ENCODE measurements at places on chromosomes 5 and 9.

GRCh38 chr5:82413302-82414040 lies 135.3 kb upstream of the RPS23 start:
- DNase-seq, result no peak

DNA sequence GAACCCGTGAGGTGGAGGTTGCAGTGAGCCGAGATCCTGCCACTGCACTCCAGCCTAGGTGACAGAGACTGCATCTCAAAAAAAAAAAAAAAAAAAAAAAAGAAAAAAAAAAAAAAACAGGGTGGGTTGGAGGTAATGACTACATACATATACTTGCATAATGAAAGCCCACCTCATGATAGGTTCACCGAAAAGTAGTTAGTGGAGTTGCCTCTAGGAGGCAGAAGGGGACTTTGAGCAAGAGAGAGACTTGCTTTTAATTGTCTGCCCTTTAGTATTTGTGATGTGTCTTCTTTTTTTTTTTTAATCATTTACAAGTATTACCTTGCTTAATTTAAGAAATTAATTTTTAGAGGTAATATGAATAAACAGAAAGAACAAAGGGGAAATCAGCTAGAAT lies 99.8 kb downstream of the PPARGC1B start:
- DNase-seq, result no peak

- no peak for DNase-seq
These were observed 2.2 kb downstream of the AOPEP start for GRCh38 chr9:94728719-94729118.

DNA sequence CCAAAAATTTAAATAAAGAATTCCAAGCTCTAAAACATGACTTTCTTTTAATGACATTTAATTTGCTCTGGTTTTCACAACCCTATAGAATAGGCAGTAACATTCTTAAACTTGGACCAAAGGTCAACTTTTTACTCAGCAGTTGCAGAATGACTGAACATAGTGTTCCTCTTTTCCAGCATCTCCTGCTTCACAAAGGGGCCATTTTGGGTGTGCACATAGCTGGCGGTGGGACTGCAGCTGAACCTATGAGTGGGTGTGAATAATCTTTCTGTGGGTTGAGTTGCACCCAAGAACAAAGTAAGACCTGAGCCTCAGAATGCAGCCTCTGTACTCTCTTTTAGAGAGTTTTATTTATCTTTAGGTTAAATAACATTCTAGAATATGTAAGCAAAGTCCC lies 96.9 kb upstream of the HAPLN1 start:
- no peak for DNase-seq

DNA sequence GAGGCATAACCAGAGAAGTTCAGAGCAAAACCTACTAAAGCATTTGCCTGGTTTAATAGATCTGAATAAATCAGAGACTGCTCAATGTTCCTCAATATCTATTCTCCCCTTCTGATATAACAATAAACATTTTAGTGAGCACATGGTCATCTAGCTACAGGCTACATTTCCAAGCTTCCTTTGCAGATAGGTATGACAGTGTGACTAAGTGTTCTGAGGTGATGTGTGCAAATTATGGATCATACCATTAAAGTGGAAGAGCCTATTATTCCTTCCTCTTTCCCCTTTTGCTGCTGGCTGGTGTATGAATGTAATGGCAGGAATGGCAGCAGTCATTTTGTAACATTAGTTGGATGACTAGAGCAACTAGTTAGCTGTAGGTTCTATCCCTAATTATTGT lies 285.8 kb upstream of the RASA1 start:
- no peak for DNase-seq

- DNase-seq, result peak; percentile 7
These were observed 543 bp downstream of the MTMR12 start for GRCh38 chr5:32312197-32312594.

GRCh38 chr5:141703133-141703561 lies 21.1 kb upstream of the ARAP3 start:
- no peak for DNase-seq

GRCh38 chr5:135309391-135310327 lies 89.4 kb downstream of the MACROH2A1 start:
- DNase-seq, result no peak

DNA sequence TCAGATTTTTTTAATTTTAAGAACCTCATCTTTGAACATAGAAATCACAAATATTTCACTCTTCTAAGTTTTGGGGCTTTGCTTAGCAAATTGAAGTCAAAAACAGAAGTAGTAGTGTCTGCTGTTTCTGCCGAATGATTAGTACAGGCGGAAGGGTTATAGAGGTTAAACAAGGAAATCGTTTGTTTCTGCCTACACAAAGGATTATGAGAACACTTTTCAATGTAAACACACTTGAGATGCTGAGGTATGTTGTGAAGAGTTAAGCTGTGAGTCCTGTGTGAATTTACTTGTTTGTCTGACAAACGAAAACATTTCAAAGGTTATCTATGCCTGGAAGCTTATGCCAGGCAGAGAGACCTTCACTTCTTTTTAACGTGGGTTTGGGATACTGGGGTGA lies 224.8 kb downstream of the CETN3 start:
- DNase-seq, result no peak

DNA sequence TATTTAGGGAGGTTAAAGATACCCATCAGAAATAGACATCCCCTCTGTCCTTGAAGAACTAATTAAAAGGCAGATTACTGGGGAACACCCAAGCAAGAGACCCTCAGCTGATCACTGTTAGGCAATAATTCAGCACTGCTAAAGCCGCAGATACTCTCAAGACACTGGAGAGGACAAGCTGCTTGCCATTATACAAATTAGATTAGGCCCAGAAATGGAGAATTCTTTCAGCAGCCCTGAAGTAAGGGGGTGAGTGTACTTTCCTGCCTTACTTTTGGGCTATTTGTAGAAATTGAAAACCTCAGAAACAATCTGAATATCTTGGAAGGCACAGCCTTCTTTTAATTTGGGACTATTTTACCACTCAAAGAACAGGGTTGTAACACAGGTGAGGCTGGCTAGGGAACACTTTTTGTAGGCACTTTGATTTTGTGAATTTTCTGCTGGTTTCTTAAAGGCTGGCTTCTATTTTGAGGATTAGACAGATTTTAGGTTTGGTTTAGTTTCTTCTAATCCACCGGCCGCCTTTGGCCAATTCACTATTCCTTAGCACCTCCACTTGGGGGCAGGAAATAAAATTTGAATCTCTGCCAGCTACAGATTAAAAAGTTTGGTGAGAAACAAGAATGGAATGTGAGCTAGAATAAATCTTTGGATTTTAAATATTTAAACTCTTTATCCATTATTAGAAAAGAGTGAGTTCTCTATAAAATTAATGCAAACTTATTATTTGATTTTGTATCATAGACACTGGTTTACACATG lies 106.0 kb downstream of the SMARCA2 start:
- no peak for DNase-seq

GRCh38 chr9:87497080-87497603 lies 525 bp upstream of the DAPK1 start:
- DNase-seq, result no peak

DNA sequence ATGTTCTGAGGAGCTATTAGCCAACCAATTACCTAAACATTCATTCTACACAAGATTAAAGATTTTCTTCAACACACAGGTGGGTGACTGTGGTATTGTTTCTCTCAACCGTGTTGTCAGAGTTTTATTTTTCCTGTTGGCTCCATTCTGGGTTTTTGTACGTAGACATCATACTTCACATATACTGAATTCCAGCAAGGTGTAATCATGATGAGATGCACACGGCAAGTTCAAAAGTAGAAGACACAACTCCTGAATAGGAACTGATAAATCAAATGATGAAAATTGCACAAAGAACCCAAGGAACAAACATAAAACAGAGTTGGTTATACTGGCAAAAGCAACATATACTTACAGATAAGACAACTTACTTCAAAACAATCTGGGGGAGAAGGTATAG lies 40.2 kb upstream of the RANBP6 start:
- no peak for DNase-seq

DNA sequence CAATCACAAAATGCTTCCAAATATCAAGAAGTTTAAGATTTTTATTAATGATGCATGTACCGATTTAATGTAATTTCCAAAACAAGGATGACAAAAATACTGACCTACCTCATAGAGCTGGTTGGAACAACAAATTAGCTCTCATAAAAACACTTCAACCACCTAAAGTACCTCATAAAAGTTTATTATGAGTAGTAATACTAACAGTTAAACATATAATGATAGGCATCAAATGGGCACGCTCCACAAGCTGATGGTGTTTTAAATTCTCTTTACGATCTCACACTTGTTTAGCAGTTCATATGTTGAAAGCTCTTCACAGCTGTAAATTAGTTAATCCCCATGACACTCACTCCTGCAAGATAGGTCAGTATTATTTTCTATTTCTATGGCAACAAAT lies 150.0 kb upstream of the KIF2A start:
- no peak for DNase-seq

GRCh38 chr5:90015584-90016018 lies 394.0 kb downstream of the CETN3 start:
- DNase-seq, result no peak

GRCh38 chr5:103119070-103119764 lies 721 bp downstream of the GIN1 start:
- no peak for DNase-seq

DNA sequence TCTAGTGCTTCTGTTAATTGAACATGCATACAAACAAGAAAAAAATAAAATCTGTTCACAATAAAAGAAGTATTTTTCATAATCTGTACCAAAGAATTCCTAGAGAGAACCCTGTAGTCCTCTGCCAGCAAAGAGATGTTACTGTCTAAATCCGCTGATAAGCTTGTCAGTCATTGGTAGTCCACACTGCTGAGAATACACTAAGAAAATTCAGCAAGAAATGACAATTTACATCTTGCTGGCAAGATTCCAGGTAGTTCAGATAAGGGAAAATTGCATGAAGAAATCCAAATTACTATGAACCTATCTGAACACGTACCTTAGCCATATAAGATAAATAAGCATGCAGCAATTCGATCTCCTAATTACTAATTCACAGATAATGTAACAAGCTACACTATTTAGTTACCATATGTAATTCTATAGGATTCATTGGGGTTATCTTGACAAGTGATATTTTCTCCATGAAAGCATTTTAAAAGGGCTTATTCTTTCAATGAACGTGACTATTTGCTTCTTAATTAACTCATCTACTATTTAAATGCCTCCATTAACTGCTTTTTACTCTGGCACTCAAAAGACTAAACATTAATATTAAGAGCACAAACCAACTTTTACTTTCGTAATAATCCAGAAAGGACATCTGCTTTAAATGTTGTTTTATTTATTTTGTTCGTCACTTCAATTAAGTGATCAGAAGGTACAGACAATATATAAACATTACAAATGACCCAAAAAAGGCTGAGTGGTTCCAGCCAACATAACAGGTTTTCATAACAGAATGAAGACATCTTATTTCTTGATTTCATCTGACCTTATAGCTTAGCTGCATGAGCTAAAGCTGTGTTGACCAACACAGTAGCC lies 9.7 kb downstream of the MPDZ start:
- no peak for DNase-seq

- no peak for DNase-seq
These were observed 47.5 kb downstream of the TMOD1 start for GRCh38 chr9:97548819-97549540.

DNA sequence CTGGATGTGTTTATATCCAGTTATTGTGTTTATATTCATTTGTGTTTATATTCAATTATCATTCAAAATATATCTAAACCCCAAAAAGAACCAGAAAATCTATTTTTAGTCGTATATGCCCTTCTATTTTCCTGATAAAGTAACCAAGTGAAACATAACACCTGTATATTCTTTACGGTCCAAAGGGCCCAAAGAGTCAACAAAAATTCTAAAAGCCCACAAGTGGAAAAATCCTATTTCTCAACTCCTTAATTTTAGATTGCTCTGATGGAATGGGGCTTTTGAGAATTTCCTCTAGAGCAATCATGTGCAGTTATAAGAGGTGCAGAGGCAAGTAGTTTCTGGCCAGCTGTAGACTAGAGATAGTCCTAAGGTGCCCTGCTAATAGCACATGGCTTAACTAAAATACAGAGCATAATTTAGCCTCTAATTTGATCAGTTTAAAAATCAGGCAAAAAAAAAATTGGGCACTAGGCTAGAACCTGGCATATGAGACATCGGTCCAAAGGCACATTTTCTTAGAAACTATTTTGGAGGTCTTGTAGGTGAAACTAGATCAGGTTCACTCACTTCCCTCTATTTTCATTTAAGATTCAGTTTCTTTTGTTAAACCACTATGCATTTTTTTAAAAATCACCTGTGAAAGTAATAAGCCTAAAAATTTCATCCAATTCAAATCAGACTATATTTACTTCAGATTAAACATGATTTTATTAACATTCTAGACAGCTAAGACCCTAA lies 256.0 kb downstream of the FBXL17 start:
- no peak for DNase-seq

DNA sequence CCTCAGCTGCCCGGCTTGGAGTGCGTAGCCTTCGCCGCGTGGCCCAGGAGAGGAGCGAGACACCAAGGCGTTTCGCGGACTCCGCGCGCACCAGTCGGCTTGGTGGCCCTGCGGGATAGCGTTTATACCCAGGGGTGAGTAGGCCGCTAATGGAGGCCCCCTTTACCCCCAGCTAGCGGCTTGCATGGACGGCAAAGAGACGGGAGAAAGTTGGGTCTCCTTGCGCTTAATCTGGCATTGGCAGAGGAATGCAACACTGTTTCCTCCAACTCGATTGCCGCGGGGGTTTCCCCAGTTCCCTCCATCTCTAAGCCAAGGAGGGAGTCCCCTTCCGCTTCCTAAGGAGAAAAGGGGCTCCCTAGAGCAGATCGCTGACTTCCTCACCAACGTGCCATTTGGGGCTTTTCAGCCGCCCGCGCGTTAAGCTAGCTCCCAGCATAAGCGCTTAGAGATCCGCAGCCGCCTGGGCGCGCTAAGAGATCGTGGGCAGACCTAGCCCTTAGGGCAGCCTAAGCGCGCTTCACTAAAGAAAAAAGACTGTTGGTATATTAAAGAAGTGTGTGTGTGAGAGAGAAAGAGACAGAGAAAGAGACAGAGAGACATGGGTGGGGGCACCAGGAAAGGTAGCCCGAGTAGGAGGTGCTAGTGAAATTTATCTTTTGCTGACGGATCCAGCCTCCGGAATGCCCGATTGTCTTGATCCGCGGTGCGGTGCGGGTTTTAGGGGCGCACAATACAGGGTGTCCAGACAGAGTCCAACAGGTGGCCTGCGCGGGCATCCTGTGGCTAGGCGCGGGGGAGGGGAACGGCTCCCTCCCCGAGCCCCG lies 597.9 kb upstream of the SGCD start:
- DNase-seq, result no peak

DNA sequence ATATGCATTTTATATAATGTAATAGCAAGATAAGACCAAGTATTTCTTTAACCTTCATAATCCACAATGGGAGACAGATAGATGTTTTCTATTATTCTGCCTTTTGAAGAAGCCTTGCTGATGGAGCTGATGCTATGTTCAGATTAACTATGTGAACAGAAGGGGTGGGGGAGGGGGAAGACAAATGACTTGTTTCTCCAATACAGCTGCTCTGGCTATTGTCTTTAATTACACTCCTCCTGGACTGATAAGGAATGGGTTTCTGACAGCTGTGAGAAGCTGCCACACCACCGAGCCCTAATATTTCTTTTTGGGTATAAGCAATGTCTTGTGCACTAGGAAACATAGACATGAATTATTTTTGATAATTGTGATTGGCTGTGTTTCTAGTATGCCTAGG lies 62.0 kb downstream of the CAVIN4 start:
- no peak for DNase-seq
